ENCODE measurements at places on chromosomes 11 and 22. TPM values are rescaled to one million over a fixed set of nuclear protein-coding genes. Genes with fewer than 3 reads are reported as not detected.

DNA sequence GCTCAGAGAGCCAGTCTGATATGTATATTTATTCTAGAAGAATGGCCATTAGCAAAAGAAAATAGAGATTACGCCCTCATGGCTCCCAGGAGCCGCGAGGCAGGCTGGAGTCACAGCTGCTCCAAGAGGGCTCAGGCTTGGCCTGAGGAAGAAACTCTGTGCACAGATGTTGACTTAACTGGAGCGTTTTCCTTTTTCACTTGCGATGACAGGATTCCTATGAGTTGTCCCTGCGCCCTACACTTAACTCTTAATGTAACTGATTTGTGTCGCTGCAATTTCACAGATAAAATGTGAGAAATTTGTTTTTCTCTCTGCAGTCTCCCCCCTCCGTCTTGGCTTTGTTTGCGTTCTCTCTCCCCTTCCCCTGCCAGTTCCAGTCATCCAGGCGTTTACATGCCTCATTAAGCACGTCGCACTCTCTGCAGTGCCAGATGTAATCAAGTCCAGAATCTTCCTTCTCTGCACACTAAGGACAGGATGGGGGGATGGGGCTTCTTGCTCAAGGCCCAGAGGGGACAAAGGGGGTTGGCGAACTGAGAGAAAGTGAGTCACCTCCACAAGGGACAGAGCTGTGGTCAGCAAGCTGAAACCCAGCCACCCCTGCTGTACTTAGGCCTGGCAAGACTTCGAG lies 1060.1 kb downstream of the NTM start:
- peak; percentile 68 for DNase-seq

The TRAPPC4 gene
- polyA plus RNA-seq, result 87.6 TPM

The GRIA4 gene
- 0.75 TPM for polyA plus RNA-seq

The SAA1 gene
- not detected for polyA plus RNA-seq

- DNase-seq, result no peak
Measured at GRCh38 chr11:128705124-128705920, 11.4 kb downstream of the FLI1 start.

GRCh38 chr11:2675540-2675939 lies 24.3 kb downstream of the KCNQ1OT1 start:
- no peak for DNase-seq

- DNase-seq, result no peak
Measured at GRCh38 chr11:64287676-64288352, 2.2 kb downstream of the GPR137 start.

DNA sequence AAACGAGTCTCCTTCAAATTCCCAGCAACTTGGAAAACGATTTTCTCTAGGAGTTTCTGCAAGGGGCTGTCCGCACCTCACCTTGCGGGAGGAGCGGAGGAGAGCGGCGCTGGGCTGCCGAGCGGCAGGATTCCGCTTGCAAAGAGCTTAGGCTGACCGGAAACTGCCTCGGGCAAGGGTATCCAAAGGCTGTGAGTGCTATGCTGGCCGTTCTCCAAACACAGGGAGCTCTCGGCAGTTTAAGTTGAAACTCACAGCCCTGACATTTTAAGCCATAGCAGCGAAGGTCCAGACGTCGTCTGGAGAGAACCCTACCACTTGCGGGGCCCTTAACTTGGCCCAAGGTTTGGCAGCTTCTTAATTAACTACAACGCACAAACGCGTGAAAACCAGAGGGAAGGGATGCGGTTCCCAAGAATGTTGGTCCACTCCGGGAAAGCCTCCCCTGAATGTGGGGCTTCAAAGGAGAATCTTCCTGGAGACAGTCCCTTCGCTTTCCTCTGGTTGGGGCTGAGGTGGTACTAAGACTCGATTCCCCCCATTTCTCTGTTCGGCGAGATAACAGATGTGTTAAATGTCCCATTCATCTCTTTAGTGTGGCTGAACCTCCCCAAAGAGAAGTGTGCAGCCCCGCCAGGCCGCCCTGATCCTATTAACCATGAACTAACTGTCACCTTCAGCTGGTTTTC lies 1.1 kb upstream of the DBX1 start:
- no peak for DNase-seq

Data from left kidney (tissue), 8 donors.